ENCODE measurements at places on chromosomes 13 and 19.

- no peak for DNase-seq
These were observed 7.3 kb downstream of the SIGLEC9 start for GRCh38 chr19:51131780-51132680.

DNA sequence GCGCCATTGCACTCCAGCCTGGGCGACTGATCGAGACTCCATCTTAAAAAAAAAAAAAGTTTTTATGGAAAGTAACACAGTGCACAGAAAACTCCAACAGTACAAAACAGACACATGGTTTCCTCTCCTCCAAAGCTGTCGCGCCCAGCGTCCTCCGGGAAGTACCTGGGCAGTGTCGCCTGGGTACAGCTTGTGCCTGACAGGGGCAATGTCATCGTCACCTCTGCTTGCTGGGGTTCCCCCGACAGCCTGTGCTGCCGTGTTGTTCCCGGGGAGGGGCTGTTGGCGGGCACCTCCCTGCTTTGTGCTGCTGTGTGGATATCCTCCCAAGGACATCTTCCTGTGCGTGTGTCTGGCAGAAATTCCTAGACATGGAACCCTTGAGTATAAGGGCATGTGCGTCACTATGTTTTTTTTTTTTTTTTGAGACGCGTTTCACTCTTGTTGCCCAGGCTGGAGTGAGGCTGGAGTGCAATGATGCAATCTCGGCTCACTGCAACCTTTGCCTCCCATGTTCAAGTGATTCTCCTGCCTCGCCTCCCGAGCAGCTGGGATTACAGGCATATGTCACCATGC lies 2.4 kb upstream of the F2RL3 start:
- no peak for DNase-seq

GRCh38 chr19:46786236-46787039 lies 2.0 kb downstream of the SLC1A5 start:
- DNase-seq, result no peak

DNA sequence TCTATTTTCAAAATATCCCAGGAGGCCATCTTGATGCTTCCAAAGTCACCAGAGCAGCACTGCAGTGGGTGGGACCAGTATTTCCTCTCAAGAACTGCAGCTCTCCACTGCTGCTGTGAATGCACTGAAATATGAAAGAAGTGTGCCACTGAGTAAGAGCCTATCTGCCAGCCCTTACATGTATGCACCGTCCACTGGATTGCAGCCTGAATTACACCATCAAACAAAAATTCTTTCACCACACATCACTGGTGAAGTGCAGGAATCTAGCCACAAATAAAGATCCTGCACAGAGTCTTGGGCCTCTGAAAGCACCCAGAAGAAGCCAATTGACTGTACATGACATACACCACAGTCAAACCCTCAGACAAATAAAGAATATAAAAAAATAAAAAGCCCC lies 249.0 kb downstream of the LHFPL6 start:
- DNase-seq, result no peak

DNA sequence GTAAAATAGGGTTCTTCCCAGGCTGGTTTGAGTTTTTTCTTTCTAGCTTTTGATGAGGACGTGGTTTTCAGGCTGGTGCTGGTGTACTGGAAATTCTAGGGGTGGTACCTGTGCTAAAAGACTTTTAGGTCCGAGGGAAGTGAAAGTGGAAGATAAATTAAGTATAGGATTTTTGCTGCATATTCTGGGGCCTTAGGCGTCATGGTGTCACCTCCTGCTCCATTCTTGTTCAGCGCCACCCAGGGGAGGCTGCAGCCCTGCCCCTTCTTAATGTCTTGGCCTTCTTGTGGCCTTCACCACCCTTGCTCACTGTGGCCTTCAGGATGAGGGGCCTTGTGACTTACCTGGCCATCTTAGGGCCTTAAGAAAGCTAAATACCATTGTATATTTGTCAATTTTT lies 12.4 kb downstream of the ZNF552 start:
- DNase-seq, result no peak

GRCh38 chr19:35715981-35716800 lies 1.6 kb upstream of the KMT2B start:
- no peak for DNase-seq

DNA sequence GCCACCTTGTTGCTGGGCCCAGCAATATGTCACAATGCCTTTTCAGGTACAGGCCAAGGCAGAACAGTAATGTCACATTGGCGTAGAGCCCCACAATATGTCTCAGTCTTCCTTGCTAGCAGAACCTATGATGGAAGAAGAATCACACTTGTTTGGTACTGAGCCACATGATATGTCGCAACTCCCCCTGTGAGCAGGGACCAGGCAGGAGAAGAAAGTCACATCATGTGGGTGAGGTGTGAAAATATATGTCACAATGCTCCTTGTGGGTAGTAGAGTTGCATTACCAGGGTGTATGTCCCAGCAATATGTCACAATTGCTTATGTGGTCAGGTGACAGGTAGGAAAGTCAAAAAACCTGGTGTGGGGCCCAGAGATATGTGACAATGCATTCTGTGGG lies 7.1 kb upstream of the ZNF91 start:
- no peak for DNase-seq

DNA sequence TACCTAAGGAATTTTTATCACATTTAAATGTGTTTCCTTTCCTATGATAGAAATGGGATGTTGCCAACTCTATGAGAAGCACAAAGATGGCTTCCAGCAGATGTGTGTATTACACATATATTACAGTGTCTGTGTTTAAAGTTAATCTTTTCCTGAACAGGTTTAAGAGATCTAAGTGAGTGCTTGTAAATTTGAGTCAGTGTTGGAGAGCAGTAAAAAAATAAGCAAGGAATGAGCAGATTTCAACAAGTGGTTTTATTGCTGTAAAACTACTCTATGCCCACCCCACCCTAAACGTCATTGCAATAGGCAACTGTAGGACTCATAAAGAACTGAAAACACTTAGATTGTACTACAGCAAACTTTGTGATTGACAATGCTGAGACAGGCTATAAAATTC lies 248.7 kb downstream of the KLF5 start:
- DNase-seq, result no peak

DNA sequence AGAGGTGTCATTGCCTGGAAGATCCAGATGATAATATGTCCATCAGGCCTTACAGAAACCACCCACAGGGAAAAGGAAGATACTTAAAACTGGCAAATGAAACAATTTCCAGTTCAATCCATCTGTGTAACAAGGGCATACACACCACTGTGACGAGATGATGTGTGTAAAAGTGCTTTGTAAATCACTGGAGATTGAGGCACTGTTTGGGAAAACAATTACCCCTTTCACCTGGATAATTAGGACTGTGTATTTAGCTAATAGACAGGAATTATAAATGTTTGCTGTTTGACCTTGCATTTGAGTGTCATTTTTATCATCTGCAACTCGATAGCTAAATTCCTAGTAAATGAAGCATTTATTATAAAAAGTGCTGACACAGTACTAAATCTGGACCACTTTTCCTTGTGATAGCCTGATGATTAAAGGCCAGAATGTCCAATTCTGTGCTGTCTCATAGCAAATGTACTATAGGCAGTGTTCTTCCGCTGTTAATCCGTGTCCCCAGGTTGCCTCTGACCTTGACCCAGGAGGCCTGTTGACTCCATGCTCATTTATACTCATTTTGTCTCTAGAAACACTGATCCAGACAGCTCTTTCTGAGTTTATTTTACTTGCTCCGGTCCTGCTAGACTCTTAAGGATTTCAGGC lies 105.8 kb downstream of the LACC1 start:
- DNase-seq, result no peak
